ENCODE measurements at places on chromosomes 6 and 20.

GRCh38 chr20:7151676-7152470 lies 384.4 kb downstream of the BMP2 start:
- H3K27ac ChIP-seq = no peak overlapping the region
- H3K4me1 ChIP-seq = no peaks in the 10 kb centered on the region
- H3K36me3 ChIP-seq = no peaks in the 10 kb centered on the region

DNA sequence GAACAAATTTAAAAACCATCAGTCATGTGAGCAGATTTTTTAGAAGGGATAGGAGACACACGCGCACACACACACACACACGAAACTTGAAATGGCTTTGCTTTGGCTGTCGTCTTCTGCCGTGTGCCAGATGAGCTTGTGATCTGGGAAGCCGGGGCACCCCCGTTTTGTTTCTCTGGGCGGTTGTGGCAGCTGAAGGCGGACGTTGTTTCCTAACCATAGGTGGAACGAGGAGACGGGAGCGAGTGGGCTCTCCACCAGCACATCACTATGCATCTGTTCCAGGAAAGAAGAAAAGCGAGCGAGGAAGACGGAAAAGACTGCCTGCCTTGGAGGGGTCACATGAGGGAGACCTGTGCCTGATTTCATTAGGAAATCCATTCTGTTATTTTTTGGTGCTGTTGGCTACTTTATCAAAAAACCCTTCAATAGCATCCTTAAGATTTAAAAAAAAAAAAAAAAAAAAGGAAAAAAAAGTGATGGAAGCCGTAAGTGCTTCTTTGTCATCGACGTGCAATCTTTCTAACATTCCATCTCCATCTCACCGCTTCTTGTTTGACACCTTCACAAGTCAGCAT lies 142.1 kb downstream of the DTNBP1 start:
- H3K36me3 ChIP-seq = peaks cover 21% of the 10 kb centered on the region
- no peak for DNase-seq
- H3K27ac ChIP-seq = no peak overlapping the region
- H3K4me3 ChIP-seq = no peak overlapping the region
- no peaks in the 10 kb centered on the region for H3K27me3 ChIP-seq
- H3K4me1 ChIP-seq = no peaks in the 10 kb centered on the region

DNA sequence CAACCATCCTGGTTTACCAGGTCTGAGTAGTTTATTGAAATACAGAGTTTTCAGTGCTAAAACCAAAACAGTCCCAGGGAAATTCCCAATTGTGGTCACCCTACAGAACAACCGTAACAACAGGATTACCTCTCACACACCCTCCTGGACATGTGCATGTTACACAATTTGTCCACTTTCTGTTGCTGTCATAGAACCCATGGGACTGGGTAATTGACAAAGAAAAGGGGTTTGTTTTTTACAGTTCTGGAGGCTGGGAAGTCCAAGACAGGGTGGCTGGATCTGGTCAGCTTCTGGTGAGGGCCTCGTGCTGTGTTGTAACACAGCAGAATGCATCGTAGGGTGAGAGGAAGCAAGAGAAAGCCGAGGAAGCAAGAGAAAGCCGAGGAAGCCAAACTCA lies 9.1 kb upstream of the ADA start:
- no peak overlapping the region for H3K27ac ChIP-seq
- no peaks in the 10 kb centered on the region for H3K4me1 ChIP-seq
- DNase-seq = no peak
- peaks cover 7% of the 10 kb centered on the region for H3K27me3 ChIP-seq
- H3K4me3 ChIP-seq = no peak overlapping the region

DNA sequence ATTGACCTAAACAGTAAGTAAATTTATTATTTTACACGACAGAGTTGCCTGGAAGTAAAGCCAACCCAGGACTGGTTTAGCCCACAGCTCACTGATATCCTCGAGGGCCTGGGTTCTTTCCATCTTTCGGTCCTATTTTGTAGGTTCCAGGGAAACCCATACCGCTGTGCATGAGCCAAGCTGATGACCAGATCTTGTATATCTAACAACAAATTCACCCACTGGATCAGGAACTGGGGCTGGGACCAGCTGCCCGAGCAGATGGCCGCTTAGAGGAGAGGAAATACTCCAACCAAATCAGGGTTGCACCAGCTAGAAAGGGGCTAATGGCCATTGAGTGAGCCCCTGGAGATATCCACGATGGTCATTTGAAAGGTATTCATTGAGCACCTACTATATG lies 139.2 kb downstream of the BACH2 start:
- no peak overlapping the region for H3K4me3 ChIP-seq
- H3K36me3 ChIP-seq = no peaks in the 10 kb centered on the region
- H3K4me1 ChIP-seq = no peaks in the 10 kb centered on the region
- no peak overlapping the region for H3K27ac ChIP-seq
- no peak for DNase-seq

- no peaks in the 10 kb centered on the region for H3K4me1 ChIP-seq
- H3K27ac ChIP-seq = no peak overlapping the region
- no peak overlapping the region for H3K4me3 ChIP-seq
- no peaks in the 10 kb centered on the region for H3K27me3 ChIP-seq
Measured at GRCh38 chr6:48983377-48983776, 479.7 kb downstream of the MMUT start.

- H3K27me3 ChIP-seq = peaks cover 27% of the 10 kb centered on the region
- peaks cover 13% of the 10 kb centered on the region for H3K4me1 ChIP-seq
- DNase-seq = peak; percentile 30
- no peak overlapping the region for H3K27ac ChIP-seq
- no peaks in the 10 kb centered on the region for H3K36me3 ChIP-seq
Measured at GRCh38 chr20:25865715-25866656, 169.3 kb upstream of the ZNF337 start.

GRCh38 chr6:128305976-128306375 lies 214.4 kb downstream of the PTPRK start:
- DNase-seq = no peak
- peaks cover 3% of the 10 kb centered on the region for H3K4me1 ChIP-seq
- no peaks in the 10 kb centered on the region for H3K27me3 ChIP-seq
- H3K4me3 ChIP-seq = no peak overlapping the region
- no peaks in the 10 kb centered on the region for H3K36me3 ChIP-seq
- H3K27ac ChIP-seq = no peak overlapping the region

GRCh38 chr6:19349429-19349828 lies 487.7 kb upstream of the ID4 start:
- DNase-seq = no peak
- H3K4me1 ChIP-seq = no peaks in the 10 kb centered on the region
- no peaks in the 10 kb centered on the region for H3K27me3 ChIP-seq
- H3K4me3 ChIP-seq = no peak overlapping the region
- no peak overlapping the region for H3K27ac ChIP-seq

- H3K27me3 ChIP-seq = no peaks in the 10 kb centered on the region
- H3K4me1 ChIP-seq = peaks cover 14% of the 10 kb centered on the region
- no peak overlapping the region for H3K27ac ChIP-seq
Measured at GRCh38 chr20:4084096-4084495, 68.7 kb upstream of the RNF24 start.

- no peaks in the 10 kb centered on the region for H3K4me1 ChIP-seq
- no peaks in the 10 kb centered on the region for H3K36me3 ChIP-seq
- no peak for DNase-seq
- H3K27me3 ChIP-seq = no peaks in the 10 kb centered on the region
- no peak overlapping the region for H3K27ac ChIP-seq
- H3K4me3 ChIP-seq = no peak overlapping the region
Measured at GRCh38 chr6:88246654-88247053, 80.5 kb upstream of the CNR1 start.

DNA sequence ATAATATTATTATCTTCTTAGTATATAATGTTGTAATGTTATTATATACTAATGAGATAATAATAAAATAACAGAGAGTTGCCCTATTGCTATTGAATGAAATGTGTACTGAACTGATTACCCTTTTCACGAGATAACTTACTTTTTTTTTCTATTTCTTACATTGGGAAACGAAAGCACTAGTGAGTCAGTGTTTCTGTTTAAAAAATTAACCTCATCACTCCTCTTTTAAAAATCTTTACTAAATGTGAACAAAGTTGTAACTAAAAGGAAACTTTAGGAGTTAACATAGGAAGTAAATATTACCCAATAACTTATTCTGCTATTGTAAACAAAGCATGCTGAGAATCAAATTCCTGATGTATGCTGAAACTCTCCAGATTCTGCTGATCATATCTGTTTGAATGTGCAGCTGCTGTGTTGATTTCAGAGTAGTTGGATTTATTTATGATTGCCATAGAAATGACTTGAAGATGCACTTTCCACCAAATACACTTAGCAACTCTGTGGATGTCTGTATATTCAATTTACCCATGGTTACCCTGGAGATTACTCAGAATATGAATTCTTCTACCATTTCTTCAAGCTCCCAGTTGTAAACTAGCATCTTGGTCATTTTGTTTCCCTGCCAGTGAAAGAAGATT lies 523.4 kb downstream of the TENT5A start:
- peak; percentile 31 for DNase-seq
- H3K27me3 ChIP-seq = no peaks in the 10 kb centered on the region
- no peaks in the 10 kb centered on the region for H3K36me3 ChIP-seq
- no peak overlapping the region for H3K4me3 ChIP-seq

GRCh38 chr6:166456395-166457156 lies 73.8 kb upstream of the MPC1 start:
- H3K27ac ChIP-seq = no peak overlapping the region
- H3K4me1 ChIP-seq = no peaks in the 10 kb centered on the region
- no peak overlapping the region for H3K4me3 ChIP-seq
- H3K36me3 ChIP-seq = peaks cover 3% of the 10 kb centered on the region

DNA sequence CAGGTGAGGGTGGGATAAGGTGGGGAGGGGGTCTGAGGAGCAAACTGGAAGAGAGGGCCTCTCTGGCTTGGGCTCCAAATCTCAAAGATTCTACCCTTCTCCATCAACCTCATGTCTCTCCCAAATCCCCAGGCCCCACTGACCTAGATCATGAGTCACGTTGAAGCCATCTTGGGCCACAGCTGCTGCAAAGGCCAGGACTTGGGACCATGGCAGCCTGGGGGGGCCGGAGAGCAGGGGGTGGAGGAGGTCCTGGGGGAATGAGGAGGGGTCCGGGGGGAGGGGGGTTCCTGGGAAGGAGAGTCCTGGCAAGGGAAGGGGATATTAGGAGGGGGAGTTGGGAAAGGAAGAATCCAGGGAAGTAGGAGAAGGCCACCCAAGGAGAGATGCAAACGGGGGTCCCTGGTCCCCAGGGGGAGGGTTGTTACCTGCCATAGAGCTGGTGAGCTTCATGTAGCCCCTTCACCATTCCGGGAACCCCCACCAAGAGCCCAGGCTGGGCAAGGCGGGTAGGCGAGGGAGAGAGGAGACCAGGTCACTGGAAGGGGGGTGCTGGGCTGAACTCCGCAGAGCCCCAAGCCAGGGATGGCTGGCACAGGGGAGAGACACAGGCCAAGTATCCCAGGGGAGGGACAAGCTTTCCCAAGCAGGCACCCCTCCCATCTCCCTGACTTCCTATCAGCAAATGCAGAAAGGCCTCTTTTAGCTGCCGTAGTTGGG lies 12.7 kb downstream of the GGT7 start:
- no peak overlapping the region for H3K27ac ChIP-seq
- H3K36me3 ChIP-seq = peaks cover 2% of the 10 kb centered on the region
- H3K4me3 ChIP-seq = no peak overlapping the region
- no peaks in the 10 kb centered on the region for H3K4me1 ChIP-seq

GRCh38 chr6:136137008-136137692 lies 113.0 kb downstream of the MTFR2 start:
- no peaks in the 10 kb centered on the region for H3K27me3 ChIP-seq
- no peak overlapping the region for H3K4me3 ChIP-seq
- no peaks in the 10 kb centered on the region for H3K4me1 ChIP-seq
- DNase-seq = peak; percentile 68
- no peak overlapping the region for H3K27ac ChIP-seq

DNA sequence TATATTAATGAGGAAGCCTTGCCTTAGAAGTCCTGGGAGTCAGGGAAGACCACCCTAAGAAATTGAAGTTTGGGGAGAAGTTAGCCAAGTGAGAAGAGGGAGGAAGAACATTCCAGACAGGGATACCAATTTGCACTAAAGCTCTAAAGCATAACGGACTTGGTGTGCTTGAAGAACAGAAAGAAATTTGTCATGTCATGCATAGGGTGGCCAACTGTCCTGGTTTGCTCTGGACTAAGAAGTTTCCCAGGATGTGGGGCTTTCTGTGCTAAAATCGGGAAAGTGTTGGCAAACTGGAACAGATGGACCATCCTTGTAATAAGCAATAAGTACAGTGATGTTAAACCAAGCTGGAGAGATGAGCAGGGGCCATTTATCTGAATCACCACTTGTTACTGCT lies 217.6 kb downstream of the ZNF217 start:
- no peaks in the 10 kb centered on the region for H3K27me3 ChIP-seq
- H3K4me1 ChIP-seq = no peaks in the 10 kb centered on the region
- no peak for DNase-seq
- no peak overlapping the region for H3K27ac ChIP-seq
- no peaks in the 10 kb centered on the region for H3K36me3 ChIP-seq
- H3K4me3 ChIP-seq = no peak overlapping the region

- H3K27ac ChIP-seq = no peak overlapping the region
- H3K4me3 ChIP-seq = no peak overlapping the region
- DNase-seq = no peak
- H3K4me1 ChIP-seq = no peaks in the 10 kb centered on the region
- H3K36me3 ChIP-seq = no peaks in the 10 kb centered on the region
- H3K27me3 ChIP-seq = peaks cover 3% of the 10 kb centered on the region
Measured at GRCh38 chr20:13322198-13322597, 101.1 kb downstream of the ISM1 start.

DNA sequence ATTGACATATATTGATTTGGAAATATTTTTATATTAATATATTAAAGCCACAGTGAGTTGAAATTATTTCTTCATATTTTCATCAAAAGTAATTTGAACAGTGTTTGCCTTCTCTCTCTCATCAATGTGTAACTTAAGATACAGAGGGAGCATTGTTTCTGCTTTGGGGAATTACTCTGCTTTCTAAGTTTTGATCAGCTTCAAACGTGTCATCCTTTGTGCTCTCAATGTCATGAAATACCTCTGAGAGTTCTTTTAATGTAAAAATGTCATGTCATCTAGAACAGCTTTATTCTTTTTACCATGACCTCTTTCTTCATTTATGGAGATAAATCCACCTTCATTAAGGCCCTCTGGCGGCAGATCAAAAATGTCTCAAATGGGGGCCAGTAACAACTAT lies 259.4 kb upstream of the STXBP5 start:
- H3K4me3 ChIP-seq = no peak overlapping the region
- H3K4me1 ChIP-seq = no peaks in the 10 kb centered on the region
- DNase-seq = no peak
- H3K27me3 ChIP-seq = no peaks in the 10 kb centered on the region
- H3K36me3 ChIP-seq = no peaks in the 10 kb centered on the region

DNA sequence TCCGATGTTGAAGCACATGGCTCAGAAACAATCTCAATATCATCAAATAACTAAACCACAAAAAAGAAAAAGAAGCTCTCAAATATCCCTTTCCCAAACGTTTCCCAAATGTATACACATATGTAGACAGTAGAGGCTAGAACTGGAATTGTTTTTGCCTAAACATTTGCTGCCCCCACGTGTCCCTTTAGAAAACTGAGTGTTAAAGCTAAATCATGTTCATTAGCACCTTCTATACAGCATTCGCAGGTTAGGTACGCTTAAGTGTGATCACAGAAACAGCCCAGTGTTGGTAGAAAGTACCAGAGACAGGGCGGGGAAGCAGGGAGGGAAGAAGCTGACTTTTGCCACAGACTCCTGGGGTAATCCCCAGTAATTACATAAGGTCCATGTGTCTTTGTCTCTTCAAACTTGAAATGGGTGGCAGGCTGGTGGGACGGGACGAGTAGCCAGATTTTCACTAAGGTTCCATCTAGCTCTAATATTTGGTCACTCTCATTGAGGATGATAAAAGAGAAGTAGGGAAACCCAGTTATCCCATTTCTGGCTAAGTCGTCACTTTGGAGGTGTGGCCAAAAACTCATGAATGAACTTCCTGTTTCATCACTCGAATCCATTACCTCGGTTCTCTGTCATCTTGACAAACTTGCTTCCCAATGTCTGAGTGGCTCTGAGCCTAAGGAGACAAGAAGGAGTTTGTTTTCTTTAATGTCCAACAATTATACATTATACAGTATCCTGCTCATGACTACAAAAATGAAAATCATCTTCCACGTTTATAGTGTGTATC lies 15.0 kb upstream of the TFAP2A start:
- DNase-seq = peak; percentile 30
- no peaks in the 10 kb centered on the region for H3K36me3 ChIP-seq
- peaks cover 29% of the 10 kb centered on the region for H3K27me3 ChIP-seq
- no peak overlapping the region for H3K27ac ChIP-seq
